ELF-1 (cell line): ENCODE measurements at places on chromosomes 4 and X.

- DNase-seq: no peak
Measured at GRCh38 chrX:19772822-19773628, 114.4 kb downstream of the SH3KBP1 start.

DNA sequence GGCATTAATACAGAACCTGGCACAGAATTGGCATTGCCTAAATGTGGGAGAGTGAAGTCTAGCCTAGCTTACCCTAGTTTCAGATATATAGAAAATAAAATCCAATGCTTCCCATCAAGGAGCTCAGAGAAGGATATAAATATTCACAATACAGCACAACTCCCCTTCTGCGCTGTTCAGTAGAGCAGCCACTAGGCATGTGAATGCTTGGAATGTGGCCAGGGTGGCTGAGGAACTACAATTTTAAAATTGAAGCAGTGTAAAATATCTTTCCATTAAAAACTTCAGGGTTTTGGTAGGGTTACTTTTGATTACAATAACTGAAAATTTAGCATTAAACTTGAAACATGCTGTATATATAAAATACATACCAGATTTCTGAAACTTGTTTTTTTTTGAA lies 19.5 kb downstream of the ZNF518B start:
- no peak for DNase-seq

- no peak for DNase-seq
Measured at GRCh38 chr4:23323436-23323835, 566.4 kb downstream of the PPARGC1A start.

DNA sequence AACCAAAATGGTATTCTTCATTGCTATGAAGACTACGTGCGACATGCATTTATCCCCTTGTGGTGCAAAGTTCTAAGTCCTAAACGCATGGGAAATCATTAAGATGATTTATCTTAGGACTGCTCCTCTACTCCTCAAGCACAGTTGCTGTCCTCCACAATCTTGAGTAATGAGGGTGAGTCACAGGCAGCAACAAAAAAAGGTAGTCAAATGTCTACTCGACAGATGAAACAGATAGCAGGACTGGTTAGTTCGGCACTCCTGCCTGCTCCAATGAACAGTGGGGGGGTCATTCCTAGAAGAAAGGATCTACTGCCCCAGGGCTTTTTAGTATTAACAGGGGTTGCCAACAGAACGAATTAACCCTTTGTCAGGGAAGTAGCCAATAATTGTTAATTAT lies 233.7 kb upstream of the FGF13 start:
- DNase-seq: peak; percentile 67

DNA sequence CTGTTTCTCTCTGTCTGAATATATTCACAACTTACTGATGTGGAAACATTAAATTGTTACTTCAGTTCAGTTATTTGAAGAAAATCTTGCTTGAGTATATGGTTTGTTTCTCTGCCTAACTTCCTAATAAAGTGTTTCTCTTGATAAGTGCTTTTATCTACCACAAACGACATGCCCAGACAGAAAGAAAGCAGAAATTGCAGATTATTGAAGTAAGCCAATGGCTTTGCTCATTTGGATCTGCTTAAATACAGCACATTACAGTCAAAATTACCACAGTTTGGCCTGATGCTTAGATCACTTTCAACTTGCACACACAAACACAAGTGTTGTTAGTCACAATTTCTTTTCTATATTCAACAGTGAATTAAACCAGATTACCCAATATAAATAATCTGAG lies 68.0 kb downstream of the ATOH1 start:
- no peak for DNase-seq

DNA sequence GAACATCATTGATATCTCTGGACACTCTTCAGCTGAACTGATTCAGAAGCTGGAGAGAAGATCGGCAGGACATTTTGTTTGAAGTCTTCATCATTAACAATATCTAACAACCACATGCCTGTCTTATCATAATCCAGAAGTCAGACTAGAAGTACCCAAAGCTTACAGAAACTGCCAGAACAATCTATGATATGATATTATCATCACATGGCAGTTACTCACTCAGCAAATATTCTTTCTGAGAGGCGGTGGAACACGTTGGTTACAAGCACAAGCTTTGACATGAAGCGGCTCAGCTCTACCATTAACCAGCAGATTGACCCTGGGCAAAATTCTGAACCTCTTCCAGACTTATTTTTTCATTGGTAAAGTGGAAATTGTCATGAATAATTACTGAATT lies 69.4 kb upstream of the KIT start:
- DNase-seq: no peak

- DNase-seq: peak; percentile 71
Measured at GRCh38 chr4:184649971-184650855, 675 bp downstream of the PRIMPOL start.

GRCh38 chr4:11286533-11286932 lies 142.2 kb downstream of the HS3ST1 start:
- DNase-seq: no peak

- no peak for DNase-seq
Measured at GRCh38 chr4:77501240-77501639, 104.4 kb upstream of the CXCL13 start.

GRCh38 chrX:84724576-84724975 lies 222.3 kb upstream of the HDX start:
- DNase-seq: peak; percentile 89

GRCh38 chrX:47191806-47192401 lies 1.7 kb upstream of the UBA1 start:
- no peak for DNase-seq

DNA sequence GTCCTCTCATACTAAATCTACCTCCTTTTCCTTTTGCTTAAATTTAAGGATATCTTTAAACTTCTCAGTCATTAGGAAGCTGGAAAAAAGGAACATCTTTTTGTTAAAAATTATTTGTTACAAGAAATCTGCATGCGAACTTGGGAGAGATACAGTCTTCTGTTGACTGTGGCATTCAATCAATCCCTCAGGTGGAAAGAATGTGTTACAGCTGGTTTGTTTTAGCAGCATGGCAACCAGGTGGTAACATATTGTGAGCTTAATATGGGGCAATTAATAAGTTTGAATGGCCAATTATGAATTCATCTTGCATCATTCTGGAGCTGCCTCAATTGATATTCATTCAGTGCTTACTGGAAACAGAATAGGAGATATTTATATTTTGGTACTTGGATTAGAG lies 135.0 kb downstream of the GC start:
- no peak for DNase-seq

- DNase-seq: no peak
Measured at GRCh38 chrX:72526534-72527508, 45.8 kb downstream of the HDAC8 start.

DNA sequence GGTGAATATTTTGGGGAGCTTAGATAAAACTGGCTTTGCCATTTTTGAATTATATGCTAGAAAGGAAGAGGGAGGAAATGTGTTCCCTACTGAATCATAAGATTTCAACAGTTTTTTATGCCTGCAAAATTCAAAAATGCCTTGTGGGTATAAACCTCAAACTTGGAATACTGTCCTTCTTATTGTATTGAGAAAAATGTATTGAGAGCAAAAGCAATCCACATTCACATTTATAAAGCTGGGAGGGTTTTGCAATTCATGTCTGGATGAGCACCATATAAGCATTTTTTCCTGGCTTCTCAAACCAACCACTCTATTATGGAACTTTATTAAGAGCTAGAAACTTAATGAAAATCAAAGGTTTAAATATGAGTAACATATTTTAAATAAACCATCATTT lies 289.8 kb downstream of the PCDH7 start:
- no peak for DNase-seq

GRCh38 chr4:144208074-144208473 lies 67.6 kb upstream of the GYPA start:
- no peak for DNase-seq

DNA sequence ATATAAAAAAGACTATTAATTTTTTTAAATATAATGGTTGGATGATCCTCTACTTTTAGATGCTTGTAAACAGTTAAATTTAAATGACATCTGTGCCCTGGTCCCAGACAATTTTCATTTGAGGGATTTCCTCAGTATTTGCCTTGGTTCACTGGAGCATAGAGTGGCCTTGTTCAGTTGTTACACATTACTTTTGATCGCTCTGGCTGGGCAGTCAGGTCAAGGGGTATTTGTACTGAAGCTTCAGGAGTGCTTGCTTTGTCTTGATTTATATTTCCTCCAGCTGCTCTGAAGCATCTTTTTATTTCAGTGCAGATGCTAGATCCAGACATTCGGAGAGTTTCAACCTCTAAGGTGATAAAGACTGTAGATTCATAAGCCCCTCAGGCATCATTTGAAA lies 50.0 kb downstream of the COMMD8 start:
- no peak for DNase-seq

DNA sequence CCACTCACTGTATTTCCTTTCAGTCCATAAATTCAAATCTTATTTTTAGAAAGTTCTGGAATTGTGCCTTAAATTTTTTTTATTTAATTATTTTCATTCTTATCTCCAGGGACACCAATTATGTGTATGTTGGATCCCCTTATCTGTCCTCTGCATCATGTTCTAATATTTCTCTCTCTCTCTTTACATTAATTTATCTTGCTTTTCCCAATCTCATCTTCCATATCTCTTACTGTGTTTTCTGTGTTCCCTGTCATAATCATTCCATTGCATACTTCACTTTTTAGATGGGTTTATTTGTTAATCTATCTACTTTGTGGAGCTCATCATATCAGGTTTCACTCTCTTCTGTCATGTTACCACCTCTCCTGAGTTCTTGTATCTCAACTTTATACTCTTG lies 37.4 kb downstream of the PPP2R2C start:
- DNase-seq: no peak

DNA sequence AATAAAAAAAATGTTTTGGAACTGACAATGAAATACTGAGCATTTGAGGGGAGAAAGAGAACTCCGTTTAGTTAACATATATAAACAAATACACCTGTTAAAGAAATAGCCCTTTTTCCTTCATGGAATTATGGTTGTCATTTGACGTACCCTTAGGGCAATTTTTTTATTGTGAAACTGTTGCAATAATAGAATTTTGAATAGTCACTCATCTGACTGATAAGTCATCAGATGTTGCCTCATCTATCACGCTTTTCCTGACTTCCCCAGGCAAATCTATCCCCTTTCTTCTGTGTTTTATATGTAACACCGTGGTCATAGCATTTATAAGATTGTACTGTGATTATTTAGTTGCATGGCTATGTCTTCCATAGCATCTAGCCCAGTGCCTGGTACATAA lies 69.0 kb upstream of the HDAC8 start:
- no peak for DNase-seq

GRCh38 chr4:126939401-126939800 lies 693.4 kb upstream of the INTU start:
- peak; percentile 10 for DNase-seq

DNA sequence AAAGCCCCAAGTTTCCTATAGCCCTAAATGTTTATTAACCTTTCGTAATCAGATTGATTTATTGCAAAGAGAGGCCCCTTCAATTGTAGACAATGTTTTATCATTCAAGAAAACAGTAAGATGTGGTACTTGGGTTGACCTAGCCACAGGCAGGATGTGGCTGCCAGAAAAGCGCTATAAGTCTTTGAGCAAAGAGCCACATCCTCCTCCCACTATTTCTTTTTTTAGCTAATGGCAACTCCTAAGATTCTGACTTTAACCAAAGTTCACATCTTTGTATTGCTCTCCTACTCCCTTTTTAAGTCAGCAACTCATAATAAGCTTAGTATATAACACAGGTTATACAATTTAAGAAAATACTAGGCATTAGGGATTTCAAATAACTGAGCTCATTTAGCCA lies 70.7 kb upstream of the PPP3CA start:
- no peak for DNase-seq

GRCh38 chr4:32564626-32565025 lies 1844.5 kb downstream of the PCDH7 start:
- no peak for DNase-seq

DNA sequence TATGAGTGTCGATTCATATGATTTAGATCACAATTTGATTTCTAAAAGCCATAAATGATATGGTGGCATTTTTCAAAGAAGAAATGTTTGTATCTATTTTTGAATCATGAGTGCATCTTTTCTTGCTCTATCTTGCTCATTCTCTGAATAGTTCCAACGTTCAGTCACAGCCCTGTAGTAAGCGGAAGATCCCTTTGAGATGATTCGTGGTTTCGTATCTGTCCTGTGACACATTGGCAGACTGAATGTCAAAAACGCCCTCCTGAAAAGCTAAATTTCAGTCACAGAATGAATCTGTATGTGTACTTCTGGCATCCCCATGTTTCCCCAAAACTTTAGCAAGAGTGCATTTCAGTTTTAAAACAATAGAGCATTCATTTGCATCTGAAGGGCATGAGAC lies 1066.9 kb upstream of the TENM3 start:
- no peak for DNase-seq

GRCh38 chrX:11254417-11255109 lies 38.6 kb upstream of the AMELX start:
- no peak for DNase-seq

- DNase-seq: no peak
Measured at GRCh38 chr4:177687117-177687516, 244.9 kb upstream of the AGA start.

GRCh38 chr4:87309625-87310024 lies 13.1 kb downstream of the HSD17B13 start:
- DNase-seq: no peak

- DNase-seq: no peak
Measured at GRCh38 chrX:42930951-42931350, 153.0 kb upstream of the PPP1R2C start.

DNA sequence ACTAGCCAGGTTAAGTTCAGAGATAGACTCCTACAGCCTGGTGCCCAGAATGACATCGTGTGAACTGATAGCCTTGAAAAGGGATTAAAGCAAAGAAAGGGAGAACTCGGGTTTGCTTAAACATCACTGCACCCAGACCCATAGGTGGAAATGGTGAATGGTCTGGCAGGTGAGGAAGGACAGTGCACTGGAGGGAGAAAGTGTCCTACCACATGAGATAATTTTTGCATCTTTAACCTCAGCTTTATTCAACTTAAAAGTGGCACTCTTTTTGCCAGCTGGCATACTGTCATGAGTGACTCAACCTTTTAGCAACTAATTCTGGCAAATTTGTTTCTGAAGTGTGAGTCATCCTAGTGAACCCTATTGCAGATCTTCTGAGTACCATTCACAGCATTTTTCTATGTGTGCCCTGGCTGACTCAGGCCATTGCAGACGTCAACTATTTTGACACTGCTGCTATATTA lies 53.0 kb upstream of the DAPP1 start:
- no peak for DNase-seq

- peak; percentile 73 for DNase-seq
Measured at GRCh38 chr4:46648088-46648744, 258.3 kb upstream of the GABRA2 start.

GRCh38 chrX:95911062-95911461 lies 773.6 kb upstream of the DIAPH2 start:
- no peak for DNase-seq

DNA sequence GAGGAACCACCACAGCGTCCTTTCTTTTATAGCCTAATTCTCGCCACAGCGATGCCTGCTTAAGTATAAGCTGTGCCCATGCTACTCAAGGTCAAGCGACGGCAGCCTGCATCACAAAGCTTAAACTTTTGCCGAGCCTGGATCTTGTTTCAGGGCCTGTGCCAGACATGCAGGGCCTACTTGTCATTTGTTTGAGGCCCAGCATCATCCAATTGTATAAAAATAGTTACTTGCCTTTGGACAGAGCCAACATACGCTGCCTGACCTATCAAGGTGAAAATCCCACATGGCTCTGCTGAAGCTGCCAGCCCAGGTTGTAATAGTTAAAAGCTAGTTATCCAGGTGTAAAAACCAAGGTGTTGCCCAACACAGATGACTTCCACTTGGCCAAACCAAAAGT lies 107.1 kb downstream of the TMEM131L start:
- no peak for DNase-seq

GRCh38 chrX:70262952-70263567 lies 3.1 kb upstream of the P2RY4 start:
- peak; percentile 92 for DNase-seq

- no peak for DNase-seq
Measured at GRCh38 chr4:101328063-101328602, 19.2 kb downstream of the PPP3CA start.
